ENCODE measurements at places on chromosomes 11 and 22. TPM values are rescaled to one million over a fixed set of nuclear protein-coding genes. Genes with fewer than 3 reads are reported as not detected.
A peak's percentile ranks its signal among the peaks of the same experiment; 100 is the strongest.

DNA sequence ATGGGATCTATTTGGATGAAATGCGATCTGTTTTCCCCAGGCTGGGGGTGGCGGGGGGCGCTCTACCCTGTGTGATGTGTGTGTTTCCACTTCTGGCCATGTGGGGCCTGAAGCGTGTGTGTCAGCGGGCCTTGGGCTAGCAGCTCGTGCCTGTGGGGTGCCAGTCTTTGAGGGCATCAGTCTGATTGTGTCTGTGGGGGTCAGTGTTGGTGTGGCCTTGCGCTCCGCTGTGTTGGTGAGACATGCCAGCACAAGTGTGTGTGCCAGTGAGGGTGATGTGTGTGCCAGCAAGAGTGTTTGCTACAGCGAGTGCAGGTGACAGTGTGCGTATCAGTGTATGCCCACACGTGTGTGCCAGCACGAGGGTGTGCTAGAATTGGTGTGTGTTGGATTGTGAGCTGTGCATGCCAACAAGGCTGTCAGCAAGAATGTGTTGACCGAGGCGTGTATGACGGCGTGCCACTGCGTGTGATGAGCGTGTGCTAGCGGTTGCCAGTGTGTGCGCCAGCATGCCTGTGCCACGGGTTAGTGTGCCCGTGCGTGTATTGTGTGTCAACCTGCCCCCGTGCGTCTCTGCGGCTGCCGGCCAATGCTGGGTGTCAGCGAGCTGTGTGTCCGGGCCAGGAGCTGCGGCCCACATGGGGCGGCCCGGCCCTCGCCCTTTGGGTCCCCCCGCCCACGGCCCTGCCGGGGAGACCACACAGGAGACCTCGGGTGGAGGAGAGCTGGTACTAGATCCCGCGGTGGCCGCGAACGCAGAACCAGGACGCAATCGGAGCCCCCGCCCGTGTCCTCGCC, 519 bp downstream of the ARRB1 start:
- DNase-seq, result peak; percentile 63
- H3K36me3 ChIP-seq, result no peaks in the 10 kb centered on the region
- H3K27me3 ChIP-seq, result peaks cover 9% of the 10 kb centered on the region
- peak overlapping the region; percentile 62 for H3K4me3 ChIP-seq
- peaks cover 10% of the 10 kb centered on the region for H3K4me1 ChIP-seq
- no peak overlapping the region for H3K27ac ChIP-seq

GRCh38 chr11:26330262-26330661, 1.7 kb upstream of the ANO3 start:
- no peak for DNase-seq
- no peaks in the 10 kb centered on the region for H3K4me1 ChIP-seq
- no peaks in the 10 kb centered on the region for H3K36me3 ChIP-seq
- no peaks in the 10 kb centered on the region for H3K27me3 ChIP-seq
- H3K4me3 ChIP-seq, result no peak overlapping the region
- H3K27ac ChIP-seq, result no peak overlapping the region

The ISX gene
- not detected for total RNA-seq

DNA sequence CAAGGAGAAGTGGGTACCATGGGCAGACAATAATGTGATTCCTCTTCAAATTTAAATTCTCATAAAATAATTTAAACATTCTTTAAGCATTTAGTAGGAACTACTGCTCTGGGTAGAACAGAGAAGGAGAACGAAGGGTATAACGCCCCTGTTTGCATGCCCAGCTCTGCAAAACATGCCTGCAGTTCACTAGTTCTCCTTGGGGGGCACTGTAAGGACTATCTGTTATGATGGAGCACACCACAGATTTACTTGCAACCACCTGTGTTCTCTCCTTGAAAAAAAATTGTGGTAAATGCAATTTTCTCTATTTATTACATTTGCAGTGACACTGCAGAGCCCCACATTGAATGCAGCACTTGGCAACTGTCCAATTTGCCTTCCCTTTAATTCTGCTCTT, 100.3 kb downstream of the GUCY1A2 start:
- H3K27ac ChIP-seq, result no peak overlapping the region
- peak; percentile 74 for DNase-seq
- H3K4me1 ChIP-seq, result no peaks in the 10 kb centered on the region
- H3K36me3 ChIP-seq, result no peaks in the 10 kb centered on the region

- H3K27ac ChIP-seq, result no peak overlapping the region
- no peak overlapping the region for H3K4me3 ChIP-seq
- H3K36me3 ChIP-seq, result no peaks in the 10 kb centered on the region
- no peak for DNase-seq
Measured at GRCh38 chr11:86558207-86558606, 114.2 kb downstream of the ME3 start.
